GM12892 (cell line): ENCODE measurements at places on chromosomes 1 and 21.

DNA sequence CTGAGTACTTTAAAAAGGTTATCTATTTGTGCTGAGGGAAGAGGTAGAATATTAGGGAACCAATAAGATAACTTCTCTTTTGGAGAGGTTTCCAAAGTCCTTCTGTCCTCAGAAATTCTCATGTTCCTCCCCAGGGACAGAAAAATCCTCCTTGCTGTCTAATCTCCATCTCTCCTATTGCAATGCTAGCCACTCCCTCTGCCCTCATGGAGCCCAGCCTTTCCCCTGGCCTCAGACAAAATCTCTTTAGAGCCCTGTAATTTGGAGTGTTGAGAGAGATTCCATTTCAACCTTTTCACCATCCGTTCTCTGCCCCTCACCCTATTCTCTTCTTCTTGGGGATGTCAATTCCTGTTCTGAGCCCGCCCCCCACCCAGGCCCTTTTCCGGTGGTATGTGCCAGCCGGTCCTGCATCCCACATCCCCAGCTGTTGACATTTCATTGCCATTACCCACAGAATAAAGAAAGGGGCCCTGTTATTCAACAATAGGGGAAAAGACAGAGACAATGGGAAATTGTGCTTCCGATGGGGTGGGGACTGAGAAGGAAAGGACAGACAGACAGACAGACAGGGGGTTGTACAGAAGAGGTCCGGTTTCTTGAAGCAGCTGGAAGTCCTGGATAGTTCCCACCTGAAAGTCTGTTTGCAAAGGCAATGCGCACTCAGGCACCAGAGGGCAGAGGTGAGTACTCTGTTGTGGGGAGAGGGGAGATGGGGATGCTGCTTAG, at the start of gene HAPLN2:
TSS of gene HAPLN2 (plus strand) at position 563 of the 729 bp plus-strand sequence. CDS start 4,076 bp downstream, outside the sequence.
- DNase-seq = no peak

DNA sequence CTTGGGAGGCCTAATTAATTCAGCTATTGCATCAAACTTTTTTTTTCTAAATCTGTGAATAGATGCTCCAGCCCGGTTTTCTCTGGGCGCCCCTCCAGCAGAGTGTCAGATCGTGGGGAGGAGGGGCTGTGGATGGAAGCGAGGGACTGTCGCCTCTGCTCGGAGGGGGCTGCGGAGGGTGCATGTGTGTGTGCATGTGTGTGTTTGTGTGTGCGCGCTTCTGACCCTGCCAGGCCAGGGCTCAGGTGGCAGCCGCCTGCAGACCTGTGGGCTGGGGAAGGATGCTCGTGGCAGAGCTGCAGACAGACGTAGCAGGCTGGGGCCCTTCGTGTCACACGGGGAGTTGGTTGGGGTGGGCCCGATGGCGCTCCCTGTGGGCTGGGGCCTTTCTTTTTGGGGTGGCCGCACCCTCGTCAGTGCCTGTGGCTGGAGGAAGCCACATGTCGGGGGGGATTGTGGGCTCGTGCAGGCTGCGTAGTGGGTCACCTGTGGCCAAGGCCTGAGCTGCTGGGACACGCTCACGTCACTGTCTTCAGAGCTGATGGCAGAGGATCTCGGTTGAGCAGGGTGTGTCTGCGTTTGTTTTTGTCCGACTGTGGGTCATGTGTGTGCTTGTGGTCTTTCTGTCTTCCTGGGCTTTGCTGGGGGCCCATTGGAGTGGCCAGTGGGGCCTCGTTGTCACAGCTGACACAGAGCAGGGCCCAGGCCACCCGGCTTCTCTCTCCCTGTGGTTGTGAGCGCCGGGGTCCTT, 2.8 kb downstream of the SKI start:
- no peak for DNase-seq

DNA sequence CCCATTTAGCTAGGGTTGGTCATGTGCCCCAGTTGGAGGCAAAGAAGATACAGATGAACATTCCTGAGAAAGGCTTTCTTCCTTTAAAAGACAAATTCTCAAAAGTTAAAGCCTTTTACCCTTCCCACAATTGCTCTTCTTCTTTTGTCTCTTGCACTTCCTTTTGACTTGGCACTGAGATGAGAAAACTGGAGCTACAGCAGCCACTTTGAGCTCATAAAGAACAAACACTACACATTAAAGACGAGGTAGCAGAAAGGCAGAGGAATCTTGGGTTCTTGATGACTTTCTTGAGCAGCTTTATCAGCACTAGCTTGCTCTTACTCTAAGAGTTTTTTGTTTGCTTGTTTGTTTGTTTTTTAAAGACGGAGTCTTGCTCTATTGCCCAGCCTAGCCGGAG, 92.2 kb downstream of the DAB1 start:
- no peak for DNase-seq

GRCh38 chr1:92380867-92381266, 82.0 kb downstream of the RPAP2 start:
- DNase-seq = no peak

- DNase-seq = no peak
Measured at GRCh38 chr1:66984491-66984890, 59.7 kb downstream of the MIER1 start.
